Uterus (tissue), 4 donors: ENCODE measurements at places on chromosomes 1 and 21.

GRCh38 chr1:209305221-209305954, 278.1 kb upstream of the CAMK1G start:
- no peak for DNase-seq

DNA sequence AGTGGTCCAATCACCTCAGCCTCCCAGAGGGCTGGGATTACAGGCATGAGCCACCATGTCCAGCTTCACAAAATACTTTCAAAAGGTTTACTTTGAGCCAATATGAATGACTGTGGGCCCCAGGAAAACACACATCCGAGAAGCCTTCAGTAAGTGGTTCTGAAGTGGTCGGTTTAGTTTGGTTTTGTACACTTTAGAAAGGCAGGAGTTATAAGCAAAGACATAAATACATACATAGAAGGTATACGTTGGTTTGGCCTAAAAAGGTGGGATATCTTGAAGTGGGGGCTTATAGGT, 3.2 kb upstream of the MIB2 start:
- DNase-seq, result no peak

DNA sequence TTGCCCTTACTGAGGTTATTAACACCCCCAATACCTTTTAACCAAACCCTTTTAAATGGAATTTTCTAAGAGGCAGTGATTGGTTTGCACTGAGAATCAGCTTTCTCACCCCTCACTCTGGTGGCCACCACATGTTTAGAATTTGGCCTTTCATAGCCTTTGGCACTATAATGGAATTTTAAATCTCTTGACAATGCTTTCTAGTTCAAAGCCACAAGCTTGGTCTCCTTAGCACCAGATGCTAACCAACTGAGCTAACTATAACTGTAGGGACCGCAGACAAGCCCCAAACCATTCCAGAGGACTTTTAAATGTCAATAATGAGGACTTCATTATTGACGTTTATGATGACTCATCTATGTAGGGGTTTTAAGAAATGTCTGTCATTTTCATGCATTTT, 238.7 kb upstream of the SNX7 start:
- DNase-seq, result no peak

DNA sequence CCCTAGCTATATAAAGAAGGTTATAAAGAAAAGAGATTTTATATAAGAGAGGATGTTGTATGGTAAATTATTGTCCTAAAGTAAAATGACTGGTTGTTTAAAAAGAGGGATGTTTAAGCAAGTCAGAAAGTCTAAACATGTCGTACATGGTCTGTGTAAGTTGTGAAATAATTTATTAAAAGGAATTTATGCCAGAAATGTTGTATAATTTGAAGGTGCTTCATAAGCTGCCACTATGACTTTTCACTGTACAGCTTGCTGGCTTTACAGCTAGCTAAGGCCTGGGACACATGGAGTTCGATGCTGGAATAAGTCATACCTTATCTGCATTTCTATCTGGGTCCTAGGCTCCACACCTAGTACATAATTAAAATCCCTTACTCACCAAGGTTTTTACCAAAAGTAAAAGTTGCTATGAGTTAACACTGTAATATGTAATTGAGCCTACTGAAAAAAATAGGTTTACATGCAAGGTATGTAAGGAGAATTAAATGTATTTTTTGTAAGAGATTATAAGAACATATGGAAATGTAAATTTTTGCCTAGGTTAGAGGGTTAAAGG, 59.0 kb upstream of the EDEM3 start:
- no peak for DNase-seq

DNA sequence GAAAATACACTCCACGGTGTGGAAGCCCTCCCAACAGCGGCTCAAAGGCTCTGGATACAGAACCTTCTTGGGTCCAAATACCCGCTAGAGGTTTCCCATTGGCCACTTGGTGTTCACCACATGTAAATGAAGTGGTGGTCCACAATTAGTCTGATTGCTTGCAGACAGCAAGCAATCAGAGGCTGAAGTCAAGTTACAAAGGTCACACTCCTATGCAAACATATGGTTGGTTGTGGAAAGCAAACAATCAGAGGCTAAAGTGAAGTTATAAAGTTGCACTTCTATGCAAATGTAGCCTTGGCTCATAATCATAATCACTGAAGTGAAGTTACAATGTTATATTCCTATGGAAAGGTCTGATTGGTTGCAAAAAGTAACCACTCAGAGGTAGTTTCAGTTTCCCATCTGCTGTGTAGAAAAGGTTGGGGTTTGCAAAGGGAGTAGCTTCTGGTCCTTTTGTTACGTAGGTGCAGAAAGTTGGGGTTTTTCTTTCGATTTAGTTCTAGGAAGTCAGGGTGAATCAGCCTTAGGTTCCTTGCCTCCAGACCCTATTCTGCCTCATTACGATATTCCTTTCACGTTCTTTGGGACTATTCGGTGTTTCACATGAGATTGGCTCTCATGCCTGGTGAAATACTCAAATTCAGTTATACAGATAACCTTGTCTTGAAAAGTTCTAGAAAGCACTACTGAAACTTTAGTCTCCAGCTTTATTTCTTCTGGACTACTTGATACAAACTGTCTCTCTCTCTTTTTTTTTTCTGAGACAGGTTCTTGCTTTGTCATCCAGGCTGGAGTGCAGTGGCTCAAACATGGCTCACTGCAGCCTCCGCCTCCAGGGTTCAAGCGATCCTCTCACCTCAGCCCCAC, 36.7 kb upstream of the MTF2 start:
- DNase-seq, result no peak
